ENCODE measurements at places on chromosomes 13 and 19.

- DNase-seq = no peak
Observed at GRCh38 chr19:1108291-1109031, 4.7 kb downstream of the GPX4 start.

GRCh38 chr19:33100894-33101644 lies 20.1 kb downstream of the GPATCH1 start:
- DNase-seq = no peak

DNA sequence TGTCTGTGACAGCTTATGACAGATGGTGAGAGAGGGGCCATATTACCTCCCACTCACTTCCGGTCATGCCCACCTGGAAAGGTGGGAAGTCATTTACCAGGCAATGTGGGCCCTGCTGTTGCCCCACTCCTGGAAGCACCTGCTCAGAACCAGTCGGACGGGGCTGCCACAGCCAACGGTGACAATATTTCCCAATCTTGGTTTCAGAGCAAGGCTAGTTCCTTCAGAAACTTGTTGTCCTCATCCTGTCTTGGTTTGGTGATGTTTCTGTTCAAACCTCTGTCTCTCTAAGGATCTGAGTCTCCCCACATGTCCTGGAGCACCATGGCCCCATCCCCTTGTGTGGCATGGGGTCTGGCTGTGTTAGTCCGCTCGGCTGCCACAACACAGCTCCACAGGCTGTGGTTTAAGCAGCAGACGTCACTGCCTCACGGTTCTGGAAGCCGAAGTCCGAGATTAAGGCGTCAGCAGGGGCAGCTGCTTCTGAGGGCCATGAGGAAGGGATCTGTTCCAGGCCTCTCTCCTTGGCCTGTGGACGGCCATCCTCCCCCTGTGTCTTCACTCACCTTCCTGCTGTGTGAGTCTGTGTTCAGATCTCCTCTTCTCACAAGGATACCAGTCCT lies 31.5 kb upstream of the SLC15A1 start:
- no peak for DNase-seq

DNA sequence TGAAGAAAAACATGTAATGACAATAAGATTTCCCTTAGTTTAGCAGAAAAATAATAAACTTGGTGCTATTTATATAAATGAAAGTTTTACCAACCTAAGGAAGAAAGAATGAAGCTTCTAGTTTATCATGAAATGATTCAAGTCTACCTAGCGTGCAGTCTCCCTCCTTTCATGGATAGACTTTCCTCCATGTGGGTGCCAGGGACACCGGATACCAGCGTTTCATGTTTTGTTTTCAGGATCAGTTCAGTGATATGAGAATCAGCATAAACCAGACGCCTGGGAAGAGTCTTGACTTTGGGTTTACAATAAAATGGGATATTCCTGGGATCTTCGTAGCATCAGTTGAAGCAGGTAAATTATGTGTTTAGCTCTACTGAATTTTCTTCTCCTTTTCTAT lies 196.7 kb downstream of the LMO7 start:
- no peak for DNase-seq

DNA sequence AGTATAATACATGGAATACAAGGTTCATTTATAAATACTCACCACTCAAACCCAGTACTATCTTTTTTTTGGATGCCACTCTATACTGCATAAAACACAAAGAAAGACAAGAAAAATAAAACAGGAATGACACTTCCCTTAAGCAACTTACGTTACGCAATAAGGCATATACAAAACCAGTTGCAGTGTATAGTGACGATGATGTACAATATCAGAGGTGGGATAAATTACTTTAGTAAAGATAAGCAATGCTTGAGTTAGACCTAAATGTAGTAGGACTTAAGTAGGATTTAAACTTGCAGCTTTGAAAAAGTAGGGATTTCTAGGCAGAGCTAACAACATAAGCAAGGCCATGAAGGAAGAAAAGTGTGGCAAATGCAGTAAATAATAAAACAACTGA lies 374.9 kb downstream of the SPRY2 start:
- no peak for DNase-seq

GRCh38 chr13:43316281-43316680 lies 292.9 kb downstream of the DNAJC15 start:
- no peak for DNase-seq

DNA sequence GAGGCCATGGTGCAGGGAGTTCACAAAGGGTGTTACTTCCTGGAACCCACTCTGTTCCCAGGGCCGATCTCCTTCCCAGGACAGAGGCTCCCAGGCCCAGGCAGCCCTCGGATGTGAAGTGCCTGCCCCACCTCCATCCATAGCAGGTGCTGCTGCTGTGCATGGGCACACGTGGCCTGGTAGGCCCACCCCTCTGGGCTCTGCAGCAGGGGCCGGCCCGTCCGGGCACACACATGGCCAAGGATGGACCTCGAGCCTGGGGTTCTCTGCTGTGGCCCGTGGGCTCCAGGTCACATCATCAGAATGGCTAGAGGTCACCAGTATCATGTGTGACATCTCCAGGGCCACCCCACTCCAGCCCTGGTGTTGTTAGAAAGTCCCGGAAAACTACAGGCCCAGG lies 71.8 kb downstream of the GADD45B start:
- no peak for DNase-seq

GRCh38 chr13:90287521-90287920 lies 1060.0 kb upstream of the MIR17HG start:
- no peak for DNase-seq

DNA sequence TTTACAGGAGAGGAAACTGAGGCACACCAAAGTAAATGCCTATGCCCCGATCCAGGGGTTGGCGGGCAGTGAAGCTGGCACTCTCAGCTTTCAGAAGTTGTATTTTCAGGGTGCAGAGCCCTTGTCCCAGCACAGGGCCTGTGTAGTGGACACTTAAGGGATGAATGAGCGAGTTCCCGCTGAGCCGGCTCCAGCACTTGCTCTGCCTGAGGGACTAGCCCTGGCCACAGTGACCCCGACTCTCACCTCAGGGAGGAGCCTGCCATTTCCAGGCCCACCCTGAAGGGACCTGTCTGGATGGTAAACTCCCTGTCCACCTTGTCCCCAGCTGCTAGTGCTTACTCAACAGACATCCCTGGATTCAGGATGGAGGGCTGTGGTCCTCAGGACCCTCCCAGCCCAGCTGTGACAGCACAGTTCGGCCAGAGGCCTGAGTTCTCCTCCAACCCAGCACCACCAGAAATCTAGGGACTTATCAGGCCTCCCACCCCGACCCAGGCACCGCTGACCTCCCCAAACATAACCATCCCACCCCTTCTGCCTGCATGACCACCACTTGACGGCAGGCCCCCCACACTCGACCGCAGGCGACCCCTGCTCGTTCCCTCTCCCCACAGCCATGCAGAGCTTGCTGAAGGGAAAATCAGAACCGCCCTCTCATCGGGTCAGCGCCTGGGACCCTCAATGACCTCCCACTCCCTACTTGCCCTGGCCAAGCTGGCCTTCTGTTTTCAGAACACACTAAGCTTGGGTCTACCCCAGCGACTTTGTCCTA lies 8.4 kb downstream of the PPP6R1 start:
- DNase-seq = no peak
